ENCODE measurements at places on chromosomes 1 and 21.

- peak; percentile 54 for DNase-seq
Observed at GRCh38 chr21:45596704-45597318, 46.7 kb upstream of the PCBP3 start.

DNA sequence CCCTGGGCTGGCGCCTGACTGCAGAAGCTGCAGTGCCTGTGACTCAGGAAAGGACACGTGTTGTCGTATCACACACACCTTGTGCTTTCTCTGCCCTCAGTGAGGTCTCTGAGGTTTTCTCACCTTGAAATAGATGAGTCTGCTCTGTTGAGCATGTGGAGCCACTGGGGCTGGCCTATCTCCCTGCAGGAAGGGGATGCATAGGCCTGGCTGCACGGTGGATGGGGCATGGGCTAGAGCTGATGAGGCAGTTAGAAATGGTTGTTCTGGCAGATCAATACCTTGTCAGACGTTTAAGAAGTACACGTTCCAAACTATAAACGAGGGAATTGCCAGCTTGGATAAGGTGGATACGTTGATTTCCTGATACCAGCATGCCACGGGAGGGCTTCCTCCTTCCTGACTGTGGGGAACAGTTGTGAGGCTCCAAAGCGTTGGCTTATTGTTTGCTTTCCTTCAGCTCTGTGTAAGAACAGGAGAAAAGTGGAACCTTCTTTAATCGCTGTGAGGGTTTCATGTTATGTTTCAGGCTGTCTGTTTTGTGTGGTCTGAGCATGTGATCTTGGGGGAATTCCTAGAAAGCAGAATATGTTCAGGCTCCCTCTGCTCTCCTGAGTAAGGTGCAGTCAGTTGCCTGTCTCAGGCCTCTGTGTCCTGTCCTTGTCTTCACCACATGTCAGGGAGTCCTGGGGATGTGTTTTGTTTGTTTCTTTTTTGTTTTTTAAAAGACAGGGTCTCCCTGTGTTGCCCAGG lies 44.8 kb downstream of the PCNT start:
- peak; percentile 21 for DNase-seq

DNA sequence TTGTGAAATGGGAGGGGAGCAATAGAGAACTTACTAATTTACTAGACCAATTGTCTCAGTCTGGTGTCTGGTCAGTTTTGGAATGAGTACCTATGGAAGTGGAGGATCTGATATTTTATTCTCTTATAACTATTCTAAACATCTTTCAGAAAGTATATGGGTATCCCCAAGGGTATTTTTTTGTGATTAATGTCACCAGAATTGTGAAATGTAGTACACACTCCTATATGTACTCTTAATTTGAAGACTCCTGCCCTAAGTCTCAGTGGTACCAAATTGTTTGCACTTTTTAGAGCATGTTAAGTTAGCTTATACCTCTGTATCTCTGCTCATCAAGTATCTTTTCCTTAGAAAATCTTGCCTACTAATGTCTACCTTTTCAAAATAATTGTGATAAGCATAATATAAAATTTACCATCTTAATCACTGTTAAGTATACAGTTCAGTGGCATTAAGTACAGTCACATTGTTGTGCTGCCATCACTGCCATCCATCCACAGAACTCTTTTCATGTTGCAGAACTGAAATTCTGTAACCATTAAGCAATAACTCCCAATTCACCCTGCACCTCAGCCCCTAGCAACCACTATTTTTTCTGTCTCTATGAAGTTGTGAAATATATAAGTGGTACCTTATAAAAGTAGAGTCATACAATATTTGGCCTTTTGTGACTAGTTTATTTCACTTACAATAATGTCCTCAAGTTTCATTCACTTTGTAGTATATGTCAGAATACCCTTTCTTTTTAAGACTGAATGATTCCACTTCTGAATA lies 40.5 kb downstream of the SLC30A7 start:
- DNase-seq, result no peak

DNA sequence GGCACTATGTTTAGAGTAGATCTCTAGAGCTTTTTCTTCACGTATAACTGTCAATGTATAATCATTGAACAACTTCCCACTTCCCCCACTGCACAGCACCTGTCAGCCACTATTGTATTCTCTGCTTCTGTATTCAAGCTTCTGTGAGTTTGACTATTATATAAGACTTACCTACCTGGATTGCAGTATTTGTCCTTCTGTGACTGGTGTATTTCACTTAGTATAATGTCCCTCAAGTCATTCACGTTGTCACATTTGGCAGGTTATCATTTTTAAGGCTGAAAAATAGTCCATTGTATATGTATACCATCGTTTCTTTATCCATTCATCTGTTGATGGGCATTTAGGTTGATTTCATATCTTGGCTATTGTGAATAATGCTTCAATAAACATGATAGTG lies 969.5 kb upstream of the B3GALT2 start:
- DNase-seq, result no peak

GRCh38 chr1:24905979-24906720 lies 23.9 kb downstream of the RUNX3 start:
- DNase-seq, result no peak

DNA sequence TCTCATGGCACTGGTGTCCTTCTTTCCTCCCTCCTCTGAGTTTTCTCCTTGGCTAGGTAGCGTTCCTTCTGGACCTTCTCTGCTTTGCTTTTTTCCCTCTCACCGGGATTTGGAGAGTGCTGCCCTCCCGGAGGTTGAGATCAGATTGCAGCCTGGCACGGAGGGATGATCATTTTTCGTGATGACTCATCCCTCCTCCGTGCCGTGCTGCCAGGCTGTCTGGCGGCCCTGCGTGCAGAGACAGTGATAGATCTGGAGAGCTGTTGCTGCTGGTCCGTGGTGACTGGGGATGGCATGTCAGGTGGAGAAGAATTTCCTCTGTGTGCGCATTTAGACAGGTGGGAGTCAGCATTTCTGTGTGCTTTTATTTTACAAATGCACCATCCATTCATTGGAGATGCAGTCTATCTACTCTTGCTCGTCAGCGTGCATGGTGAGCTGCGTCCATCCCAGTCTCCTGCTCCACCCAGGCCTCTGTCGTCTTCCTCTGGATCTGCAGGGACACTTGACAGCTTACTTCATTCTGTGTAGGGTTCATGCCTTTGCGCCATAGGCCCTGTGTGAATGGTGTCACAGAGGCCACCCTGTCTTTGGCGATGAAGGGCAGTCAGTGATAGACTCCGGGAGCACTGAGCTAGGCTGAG lies 104.4 kb downstream of the PCBP3 start:
- DNase-seq, result no peak

DNA sequence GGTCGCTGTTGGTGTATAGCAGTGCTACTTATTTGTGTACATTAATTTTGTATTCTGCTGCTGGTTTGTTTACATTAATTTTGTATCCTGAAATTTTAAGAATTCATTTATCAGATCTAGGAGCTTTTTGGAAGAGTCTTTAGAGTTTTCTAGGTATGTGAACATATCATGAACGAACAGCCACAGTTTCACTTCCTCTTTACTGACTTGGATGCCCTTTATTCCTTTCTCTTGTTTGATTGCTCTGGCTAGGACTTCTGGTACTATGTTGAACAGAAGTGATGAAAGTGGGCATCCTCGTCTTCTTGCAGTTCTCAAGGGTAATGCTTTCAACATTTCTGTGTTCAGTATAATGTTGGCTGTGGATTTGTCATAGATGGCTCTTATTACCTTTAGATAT lies 1757.9 kb downstream of the BRINP3 start:
- no peak for DNase-seq

DNA sequence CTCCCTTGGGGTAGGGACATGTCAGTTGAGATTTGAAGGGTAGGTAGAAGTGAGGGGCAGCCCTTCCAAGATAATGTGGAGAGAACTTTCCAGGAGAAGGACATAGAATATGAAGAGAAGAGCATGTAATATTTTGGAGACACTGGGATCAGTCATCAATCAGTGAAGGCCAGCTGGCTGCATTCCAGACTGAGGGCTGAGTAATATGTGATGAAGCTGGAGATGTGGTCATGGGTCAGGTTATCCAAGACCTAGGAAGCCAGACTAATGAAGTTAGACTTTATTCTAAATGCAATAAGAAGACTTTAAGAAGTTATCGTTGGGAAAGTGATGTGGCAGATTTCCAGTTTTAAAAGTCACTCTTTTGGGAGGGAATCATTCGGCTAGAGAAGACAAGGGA lies 262.0 kb downstream of the HMCN1 start:
- peak; percentile 85 for DNase-seq

GRCh38 chr1:160767395-160768294 lies 28.3 kb upstream of the LY9 start:
- no peak for DNase-seq

DNA sequence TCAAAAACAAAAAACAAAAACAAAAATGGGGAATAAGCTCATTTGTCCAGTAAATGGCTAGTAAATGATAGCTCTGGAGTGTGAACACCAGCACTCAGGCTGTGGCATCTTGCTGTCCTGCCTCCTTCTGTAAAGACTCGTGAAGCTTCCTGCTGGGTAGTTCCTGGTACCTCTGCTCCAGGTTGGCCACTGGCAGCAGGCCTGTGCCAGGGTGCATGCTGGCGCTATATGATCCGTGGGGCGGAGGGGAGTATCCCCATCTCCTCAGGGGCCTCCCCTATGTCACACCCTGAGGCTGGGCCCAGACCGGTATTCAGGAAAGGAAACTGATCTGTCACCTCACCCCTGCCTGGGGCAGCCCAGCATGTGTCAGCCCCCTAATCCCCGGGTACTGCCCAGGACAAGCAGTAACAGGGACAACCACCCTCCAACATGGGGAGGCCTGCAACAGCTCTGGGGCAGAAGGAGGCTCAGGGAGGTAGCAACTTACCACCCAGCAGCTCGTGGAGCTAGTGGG lies 14.1 kb downstream of the ALPL start:
- DNase-seq, result no peak

DNA sequence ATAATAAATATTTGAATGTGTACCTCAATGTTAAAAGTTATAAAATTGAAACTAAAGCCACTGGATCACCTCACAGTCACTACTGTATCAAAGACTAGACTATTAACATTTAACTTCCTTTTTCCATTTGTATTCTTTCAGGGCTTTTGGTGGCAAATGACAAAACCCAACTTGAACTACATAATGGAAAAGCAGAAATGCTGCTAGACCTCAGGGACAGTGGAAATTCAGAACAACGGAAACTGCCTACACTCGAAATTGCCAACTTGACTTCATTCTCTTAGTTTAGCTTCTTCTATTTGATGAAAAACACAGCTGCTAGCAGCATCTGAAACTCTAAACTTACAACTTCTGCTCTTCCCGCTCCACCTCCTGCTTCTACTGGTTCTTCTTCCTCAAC lies 34.9 kb upstream of the NTNG1 start:
- no peak for DNase-seq

- DNase-seq, result no peak
Observed at GRCh38 chr1:53180226-53180625, 16.4 kb upstream of the CPT2 start.

DNA sequence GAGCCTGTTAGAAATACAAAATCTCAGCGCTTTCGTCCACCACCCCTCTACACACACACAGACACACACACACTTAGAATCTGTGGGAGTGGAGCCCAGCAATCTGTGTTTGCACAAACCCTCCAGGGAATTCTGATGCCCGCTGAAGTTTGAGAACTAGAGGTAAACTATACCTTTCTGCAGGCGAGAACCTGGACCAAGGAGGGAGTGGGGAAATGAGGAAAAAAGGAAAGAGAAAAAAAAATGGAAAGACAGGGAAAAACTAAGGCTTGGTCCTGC lies 468 bp upstream of the NIBAN1 start:
- DNase-seq, result no peak

DNA sequence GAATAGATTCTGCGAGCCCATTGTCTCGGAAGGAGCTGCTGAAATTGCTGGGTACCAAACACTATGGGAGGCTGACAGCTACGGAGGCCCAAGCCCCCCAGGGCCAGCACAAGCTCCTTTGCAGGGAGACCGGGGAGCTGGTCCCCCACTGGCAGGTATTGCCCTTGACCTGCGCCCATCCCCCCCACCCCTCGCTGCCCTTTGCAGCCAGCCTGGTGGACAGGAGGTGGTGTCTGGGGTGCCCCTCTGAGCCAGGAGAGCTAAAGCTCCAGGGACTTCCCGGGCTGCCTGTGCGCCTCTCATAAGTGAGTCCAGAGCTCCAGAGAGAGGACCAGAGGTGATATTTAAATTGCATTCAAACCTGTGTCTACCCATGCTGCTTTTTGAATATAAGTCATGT lies 5.4 kb downstream of the SERTAD4 start:
- DNase-seq, result no peak

DNA sequence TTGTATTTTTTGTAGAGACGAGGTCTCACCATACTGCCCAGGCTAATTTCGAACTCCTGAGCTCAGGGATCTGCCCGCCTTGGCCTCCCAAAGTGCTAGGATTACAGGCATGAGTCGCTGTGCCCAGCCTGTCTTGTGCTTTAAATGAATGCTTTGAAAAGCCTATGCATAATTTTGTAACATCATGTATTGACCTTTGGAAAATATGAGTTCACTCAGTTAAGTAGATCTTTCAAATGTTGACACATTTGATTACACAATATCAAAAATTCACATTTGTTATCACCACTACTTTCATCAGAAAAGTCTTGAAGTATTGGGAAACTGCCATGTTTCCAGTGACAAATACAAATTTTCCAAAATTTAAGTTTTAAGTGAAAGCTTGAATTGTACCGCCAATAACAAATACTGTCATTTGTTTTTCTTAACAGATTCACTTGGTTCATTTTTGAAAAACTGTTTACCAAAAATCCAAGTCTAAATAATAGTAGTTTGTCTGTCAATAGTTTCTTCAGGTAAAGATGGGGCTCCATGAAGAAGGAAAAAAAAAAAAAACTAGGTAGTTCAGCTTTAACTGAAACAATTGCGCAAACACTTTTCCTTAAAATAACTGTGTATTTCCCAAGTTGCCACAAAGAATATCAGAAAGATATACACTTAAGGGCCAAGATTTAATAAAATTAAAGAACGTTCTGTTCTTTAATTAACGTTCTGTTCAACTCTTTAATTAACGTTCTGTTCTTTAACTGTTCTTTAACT lies 233.2 kb upstream of the NR5A2 start:
- peak; percentile 39 for DNase-seq

DNA sequence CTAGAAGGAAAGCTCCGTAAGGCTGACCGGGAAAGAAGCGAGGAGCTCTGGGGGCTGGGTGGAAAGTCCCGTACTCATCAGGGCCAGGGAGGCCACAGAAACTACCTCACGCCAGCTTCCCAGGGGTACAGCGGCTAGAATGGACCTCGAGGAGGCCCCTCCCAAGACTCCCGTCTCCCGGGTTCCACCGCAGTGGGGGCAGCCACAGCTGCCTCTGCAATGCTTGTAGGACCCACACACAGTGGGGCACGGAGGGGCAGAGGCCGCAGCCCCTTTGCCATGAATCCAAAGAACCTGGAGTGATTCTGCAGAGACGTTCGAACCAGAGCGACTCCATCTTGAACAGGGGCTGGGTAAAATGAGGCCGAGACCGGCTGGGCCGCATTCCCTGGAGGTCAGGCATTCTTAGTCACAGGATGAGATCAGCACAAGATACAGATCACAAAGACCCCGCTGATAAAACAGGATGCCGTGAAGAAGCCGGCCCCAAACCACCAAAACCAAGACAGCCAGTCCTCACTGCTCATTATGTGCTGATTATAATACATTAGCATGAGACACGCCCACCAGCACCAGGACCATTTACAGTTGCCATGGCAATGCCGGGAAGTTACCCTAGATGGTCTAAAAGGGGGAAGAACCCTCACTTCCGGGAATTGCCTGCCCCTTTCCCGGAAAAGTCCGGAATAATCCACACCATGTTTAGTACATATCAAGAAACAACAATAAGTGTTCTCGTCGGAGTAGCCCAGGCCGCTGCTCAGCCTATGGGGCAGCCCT lies 1.6 kb upstream of the ANKRD65 start:
- no peak for DNase-seq
